ENCODE measurements at places on chromosomes 2 and 18.

DNA sequence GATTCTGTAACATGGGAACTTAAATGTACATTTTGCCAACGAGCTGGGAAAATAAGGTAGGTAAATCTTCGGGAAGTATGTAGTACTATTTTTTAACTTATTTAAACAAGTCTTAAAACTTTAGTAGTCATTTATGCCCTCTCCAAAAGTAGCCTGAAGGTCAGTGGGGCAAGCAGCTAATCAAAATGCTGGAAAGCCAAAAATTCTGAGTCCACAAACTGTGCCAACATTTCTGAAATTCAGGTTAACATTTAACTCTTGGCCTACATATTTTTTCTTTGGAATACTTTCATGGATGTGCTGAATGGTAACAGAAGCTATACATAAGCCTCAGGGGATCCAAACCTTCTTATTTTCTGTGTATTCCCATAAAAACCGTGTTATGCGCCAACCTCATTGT is 26.3 kb downstream of the WDR75 start:
- no peak for DNase-seq

GRCh38 chr18:37565101-37565976 is at the start of gene CELF4:
Gene CELF4, minus strand, starts transcription at chr18:37565798.
- DNase-seq: no peak

- DNase-seq: no peak
These were observed 6.7 kb downstream of the LMAN1 start for GRCh38 chr18:59352250-59352855.

DNA sequence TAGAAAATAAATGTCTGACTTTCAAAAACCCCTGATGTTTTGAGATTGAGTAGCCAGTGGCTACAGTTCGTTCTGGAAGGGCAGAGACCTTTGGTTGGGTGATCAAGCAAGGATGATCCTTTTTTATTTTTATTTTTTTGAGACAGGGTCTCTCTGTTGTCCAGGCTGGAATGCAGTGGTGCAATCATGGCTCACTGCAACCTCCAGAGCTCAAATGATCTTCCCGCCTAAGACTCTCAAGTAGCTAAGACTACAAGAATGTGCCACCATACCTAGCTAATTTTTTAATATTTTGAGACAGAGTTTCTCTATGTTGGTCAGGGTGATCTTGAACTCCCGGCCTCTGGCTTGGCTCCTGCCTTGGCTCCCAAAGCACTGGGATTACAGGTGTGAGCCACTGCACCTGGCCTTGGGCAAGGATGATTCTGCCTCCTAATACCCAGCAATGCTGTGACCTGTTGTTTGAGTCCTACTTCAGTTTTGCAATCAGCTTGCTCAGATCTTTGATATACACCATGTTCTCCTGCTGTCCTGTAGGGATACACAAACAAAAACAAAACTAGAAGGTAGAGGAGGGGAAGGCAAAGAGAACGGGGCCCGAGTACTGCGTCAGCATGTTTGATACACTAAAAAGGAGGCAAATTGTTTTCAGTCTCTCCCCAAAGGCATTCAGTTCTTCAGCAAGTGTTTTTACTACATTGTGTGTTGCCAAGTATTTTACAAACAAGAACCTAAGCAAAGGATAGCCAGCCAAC is 59.2 kb upstream of the LYPD6B start:
- no peak for DNase-seq

DNA sequence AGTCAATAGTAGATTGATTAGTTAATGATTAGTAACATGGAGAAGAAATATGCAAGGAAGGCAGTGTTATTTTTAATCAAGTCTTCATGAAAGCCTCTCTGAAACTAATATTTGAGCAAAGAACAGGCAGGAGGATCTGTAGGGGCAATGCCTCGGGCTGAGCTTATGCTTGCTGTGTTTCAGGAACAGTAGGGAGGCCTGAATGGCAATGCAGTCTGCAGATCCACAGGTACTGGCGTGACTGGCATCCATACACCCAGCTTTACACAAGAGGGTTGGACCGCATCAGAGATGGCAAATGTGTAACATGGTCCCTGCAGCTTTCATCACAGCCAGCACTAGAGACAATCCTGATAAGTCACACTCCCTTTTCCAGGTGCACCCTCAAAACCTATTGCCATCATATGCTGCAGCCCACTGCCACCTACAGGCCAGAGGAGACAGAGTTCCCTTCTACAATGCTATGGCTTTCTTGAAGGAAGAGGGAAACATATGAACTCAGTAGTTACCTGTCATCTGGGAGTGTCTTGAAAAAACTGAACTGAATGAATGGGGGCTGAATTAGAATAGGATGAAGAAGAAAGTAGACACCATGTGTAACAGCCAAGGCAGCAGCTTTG is 582.4 kb upstream of the RAB6C start:
- DNase-seq: no peak

Data from cerebellar nuclear complex (tissue), 1 donor.